Cerebellar cortex (tissue), 1 donor: ENCODE measurements at places on chromosomes 6 and 20.

- no peak for DNase-seq
These were observed 308.3 kb downstream of the CDH4 start for GRCh38 chr20:61560361-61560853.

DNA sequence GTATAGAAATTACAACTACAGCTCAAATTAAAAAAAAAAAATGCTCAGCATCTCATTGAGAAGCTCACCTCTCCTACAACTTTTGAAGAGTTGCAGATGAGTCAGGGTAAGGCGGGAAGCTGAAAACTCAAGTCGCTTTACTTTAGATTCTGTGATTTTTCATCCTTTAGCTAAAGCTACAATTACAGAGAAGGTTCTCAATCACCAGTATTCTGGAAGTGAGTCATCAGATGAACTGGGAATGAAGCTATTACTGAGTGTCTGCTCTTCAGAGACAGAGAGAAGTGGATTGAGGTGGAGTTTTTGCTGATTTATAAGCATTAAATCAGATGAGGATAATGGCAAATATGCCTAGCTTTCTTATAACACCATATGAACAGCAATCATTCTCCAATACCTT is 91.9 kb downstream of the TFAP2A start:
- no peak for DNase-seq

- DNase-seq = no peak
These were observed 17.1 kb upstream of the SMIM13 start for GRCh38 chr6:11076540-11076939.

- DNase-seq = peak; percentile 40
These were observed 6.8 kb upstream of the BTN1A1 start for GRCh38 chr6:26493258-26493657.

GRCh38 chr6:118889163-118889562 is 4.8 kb upstream of the ASF1A start:
- DNase-seq = no peak

DNA sequence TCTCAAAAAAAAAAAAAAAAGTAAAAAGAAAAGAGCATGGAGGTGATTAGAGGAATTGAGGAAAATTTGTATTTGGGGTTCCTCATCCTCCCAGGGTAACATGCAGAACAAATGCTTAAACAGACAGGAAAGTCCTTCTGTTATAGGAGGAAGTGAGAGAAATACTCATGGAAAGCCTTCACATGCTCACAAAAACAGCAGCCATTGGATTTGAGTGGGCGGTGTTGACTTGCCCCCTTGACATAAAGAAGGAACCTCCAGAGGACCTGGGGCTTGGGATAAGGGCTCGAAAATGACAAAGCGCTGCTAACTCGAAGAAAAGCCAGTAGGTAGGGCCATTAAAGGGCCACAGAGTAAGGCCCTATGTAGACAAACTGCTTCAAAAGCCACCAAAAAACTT is 17.5 kb upstream of the SAMHD1 start:
- DNase-seq = no peak

- no peak for DNase-seq
These were observed 38.8 kb upstream of the SLA2 start for GRCh38 chr20:36684747-36685146.

DNA sequence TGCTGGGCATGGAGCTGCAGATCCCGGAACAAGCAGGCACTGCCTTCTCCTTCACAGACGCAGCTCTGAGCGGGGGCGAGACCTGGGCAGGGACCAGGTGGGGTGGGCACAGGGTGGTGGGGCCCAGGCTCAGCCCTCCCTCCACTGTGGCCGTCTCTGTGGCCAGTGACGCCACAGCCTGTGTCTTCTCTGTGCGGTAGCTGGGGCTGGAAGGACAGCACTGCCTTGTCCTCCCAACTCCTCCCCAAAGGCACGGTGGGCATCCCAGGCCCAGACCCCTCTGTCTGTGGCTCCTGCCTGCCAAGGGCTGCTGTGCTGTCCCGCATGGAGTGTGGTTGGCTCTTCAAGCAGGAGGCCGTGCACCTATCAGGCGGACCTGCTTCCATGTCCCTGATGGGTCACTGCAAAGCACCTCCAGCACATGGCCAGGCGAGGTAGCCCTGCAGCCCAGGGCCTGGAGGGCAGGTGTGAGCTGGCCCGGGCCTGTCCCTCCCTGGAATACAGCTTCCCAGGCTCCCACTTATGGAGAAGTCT is 14.8 kb upstream of the TNFRSF6B start:
- no peak for DNase-seq

DNA sequence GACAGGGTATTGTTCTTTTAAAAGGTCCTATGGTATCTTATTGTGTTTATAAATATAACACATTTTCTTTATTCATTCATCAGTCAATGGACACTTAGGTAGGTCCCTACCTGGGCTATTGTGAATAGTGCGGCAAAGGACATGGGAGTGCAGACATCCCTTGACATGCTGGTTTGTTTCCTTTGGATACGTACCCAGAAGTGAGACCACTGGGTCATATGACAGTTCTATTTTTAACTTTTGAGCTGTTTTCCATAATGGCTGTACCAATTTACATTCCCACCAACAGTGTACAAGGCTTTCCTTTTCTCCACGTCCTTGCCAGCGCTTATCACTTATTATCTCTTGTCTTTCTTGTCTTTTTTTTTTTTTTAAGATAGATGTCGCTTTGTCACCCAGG is 627.5 kb downstream of the PRKN start:
- no peak for DNase-seq
